HT1080 (cell line): ENCODE measurements at places on chromosomes 5 and 9. TPM values are rescaled to one million over a fixed set of nuclear protein-coding genes. Genes with fewer than 3 reads are reported as not detected.

Gene GRM6
- not detected in 2 replicates for total RNA-seq

Gene TGFBI
- total RNA-seq, result 34.9 and 56.4 TPM in 2 replicates

Gene ACTL7A
- total RNA-seq, result not detected in 2 replicates

Gene TUSC1
- total RNA-seq, result 9.5 and 11.5 TPM in 2 replicates

Gene CENPH
- 43.9 and 50.4 TPM in 2 replicates for total RNA-seq

Gene SOWAHA
- total RNA-seq, result not detected in 2 replicates

Gene SNCAIP
- 3.6 and 6.5 TPM in 2 replicates for total RNA-seq

Gene FLT4
- total RNA-seq, result 0.03 and 0.31 TPM in 2 replicates

Gene SHISAL2B
- total RNA-seq, result 0.10 TPM in 1 of 2 replicates, not detected in the other

Gene BRD3
- 4.6 and 10.1 TPM in 2 replicates for total RNA-seq

Gene EGFL7
- 31.8 and 34.6 TPM in 2 replicates for total RNA-seq

Gene IL4
- not detected in 2 replicates for total RNA-seq

Gene GGTA1
- not detected in 2 replicates for total RNA-seq

Gene NOXA1
- total RNA-seq, result 0.10 TPM in 1 of 2 replicates, not detected in the other

Gene TAF11L5
- not detected in 2 replicates for total RNA-seq

Gene DMRTA1
- total RNA-seq, result 1.3 and 1.4 TPM in 2 replicates

Gene ANXA2R
- total RNA-seq, result 0.23 and 0.59 TPM in 2 replicates

Gene FOXD4L6
- total RNA-seq, result 0.13 TPM in 1 of 2 replicates, not detected in the other

Gene CYFIP2
- 57.2 and 57.6 TPM in 2 replicates for total RNA-seq

Gene FRRS1L
- not detected in 2 replicates for total RNA-seq

Gene ZNF608
- total RNA-seq, result 0.70 and 0.96 TPM in 2 replicates

Gene ROR2
- total RNA-seq, result 0.03 and 0.29 TPM in 2 replicates

Gene JADE2
- total RNA-seq, result 33.5 and 46.9 TPM in 2 replicates

Gene DMRT3
- not detected in 2 replicates for total RNA-seq

Gene TCF7
- total RNA-seq, result not detected in 2 replicates

Gene FGF10
- total RNA-seq, result not detected in 2 replicates

Gene CDKN2A
- not detected in 2 replicates for total RNA-seq

Gene FRMD3
- 5.7 and 6.6 TPM in 2 replicates for total RNA-seq

Gene CDH18
- total RNA-seq, result 0.31 and 0.37 TPM in 2 replicates

Gene SPINK13
- total RNA-seq, result 0.30 TPM in 1 of 2 replicates, not detected in the other

Gene AIF1L
- 0.50 and 1.0 TPM in 2 replicates for total RNA-seq

Gene TNC
- 44.5 and 45.8 TPM in 2 replicates for total RNA-seq

Gene NUDT12
- total RNA-seq, result 12.8 and 15.0 TPM in 2 replicates

Gene ARHGEF37
- total RNA-seq, result 0.02 and 0.03 TPM in 2 replicates

Gene SGCD
- total RNA-seq, result 0.29 and 0.43 TPM in 2 replicates

Gene OMD
- total RNA-seq, result not detected in 2 replicates

Gene CCDC192
- not detected in 2 replicates for total RNA-seq

Gene OLFM1
- total RNA-seq, result 0.06 TPM in 1 of 2 replicates, not detected in the other

Gene ANKRD55
- total RNA-seq, result not detected in 2 replicates

Gene INSL4
- total RNA-seq, result 0.33 and 0.39 TPM in 2 replicates

Gene PCDHB12
- total RNA-seq, result not detected in 2 replicates

Gene ECSCR
- 53.3 and 67.7 TPM in 2 replicates for total RNA-seq

Gene SPATA31E1
- total RNA-seq, result not detected in 2 replicates

Gene C5orf34
- total RNA-seq, result 16.2 and 20.1 TPM in 2 replicates

Gene SLIT3
- 0.08 and 0.23 TPM in 2 replicates for total RNA-seq

Gene PDE6A
- not detected in 2 replicates for total RNA-seq

Gene SLC24A2
- under 0.01 and 0.02 TPM in 2 replicates for total RNA-seq

Gene MEGF10
- total RNA-seq, result 1.1 and 2.7 TPM in 2 replicates

Gene GALNT12
- 0.10 and 0.30 TPM in 2 replicates for total RNA-seq

Gene BTNL3
- total RNA-seq, result not detected in 2 replicates

Gene RLN2
- not detected in 2 replicates for total RNA-seq

Gene ASS1
- total RNA-seq, result 2.6 and 2.7 TPM in 2 replicates
